ENCODE measurements at places on chromosomes 6 and 20.

- no peak for DNase-seq
These were observed 1.5 kb upstream of the MTO1 start for GRCh38 chr6:73460056-73460455.

DNA sequence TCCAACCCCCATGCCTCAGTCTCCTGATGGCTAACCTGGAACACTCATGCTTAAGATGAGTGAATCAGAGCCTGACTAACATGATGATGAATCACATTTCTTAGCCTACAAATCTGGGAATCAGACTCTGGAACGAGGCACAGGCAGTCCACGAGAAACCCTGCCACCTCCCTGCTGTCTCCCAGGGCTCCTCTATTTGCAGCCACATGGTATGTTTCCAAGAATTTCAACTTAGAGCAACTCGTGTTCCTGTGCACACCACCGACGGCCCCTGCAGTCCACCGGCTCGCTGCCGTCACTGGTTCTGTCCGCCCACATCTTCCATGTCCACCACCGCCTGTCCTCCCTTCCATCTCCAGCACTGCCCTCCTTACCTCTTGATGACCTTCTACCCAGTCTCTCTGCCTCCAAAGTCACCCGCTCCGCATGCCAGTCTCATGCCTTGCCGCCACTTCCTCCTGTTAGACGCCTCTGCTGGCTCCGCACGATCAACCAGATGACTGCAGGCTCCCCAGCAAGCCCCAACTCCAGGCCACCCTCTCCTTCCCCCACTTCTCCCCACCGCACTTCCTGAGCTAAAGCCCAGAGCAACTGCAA, 87.6 kb downstream of the AGPAT4 start:
- no peak for DNase-seq

DNA sequence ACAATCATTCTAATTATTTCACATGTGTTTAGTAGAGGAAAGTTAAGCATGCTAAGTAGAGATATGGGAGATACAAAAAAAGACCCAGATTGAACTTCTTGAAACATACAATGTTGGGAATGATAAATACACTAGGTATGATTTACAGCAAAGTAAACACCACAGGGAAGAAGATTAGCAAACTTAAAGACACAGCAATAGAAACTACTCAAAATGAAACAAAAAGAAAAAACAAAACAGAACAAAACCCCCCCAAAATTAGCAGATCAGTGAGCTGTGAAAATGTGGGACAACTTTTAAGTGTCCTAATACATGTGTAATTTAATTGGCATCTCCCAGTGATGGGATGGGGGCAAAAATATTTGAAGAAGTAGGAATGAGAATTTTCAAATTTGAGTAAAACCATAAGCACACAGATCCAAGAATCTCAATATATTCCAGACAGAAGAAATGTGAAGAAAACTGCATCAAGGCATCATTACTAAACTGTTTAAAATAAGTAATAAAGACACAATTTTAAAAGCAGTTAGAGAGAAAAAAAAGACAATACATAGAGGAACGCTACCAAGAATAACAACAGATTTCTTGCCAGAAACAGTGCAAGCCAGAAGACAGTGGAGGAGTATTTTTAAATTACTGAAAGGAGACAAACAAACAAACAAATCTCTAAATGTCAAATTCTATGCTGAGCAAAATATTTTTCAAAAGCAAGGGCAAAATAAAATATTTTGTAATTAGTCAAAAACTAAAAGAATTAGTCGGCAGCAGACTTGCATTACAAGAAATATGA, 473.7 kb downstream of the QKI start:
- DNase-seq: no peak

DNA sequence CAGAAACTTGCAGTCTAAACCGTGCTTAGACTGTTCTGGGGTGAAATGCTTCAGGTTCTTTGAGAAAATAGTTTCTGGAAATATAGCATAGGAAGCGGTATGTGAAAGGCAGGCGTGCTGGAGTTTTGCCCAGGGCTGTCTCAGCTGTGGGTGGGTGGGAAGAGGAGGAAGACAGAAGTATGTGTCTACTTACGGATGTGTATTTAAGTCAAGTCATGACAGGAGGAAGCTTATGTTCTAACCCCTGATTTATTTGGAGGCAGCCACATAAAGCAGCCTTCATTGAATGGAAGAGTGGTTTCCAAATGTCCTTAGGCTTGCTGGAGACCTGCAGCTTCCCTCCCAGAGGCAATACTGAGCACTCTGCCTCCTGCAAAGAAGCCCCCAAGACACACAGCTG, 345.8 kb upstream of the PRND start:
- DNase-seq: no peak

- DNase-seq: no peak
These were observed 65.3 kb downstream of the RAMACL start for GRCh38 chr6:166520905-166521834.

DNA sequence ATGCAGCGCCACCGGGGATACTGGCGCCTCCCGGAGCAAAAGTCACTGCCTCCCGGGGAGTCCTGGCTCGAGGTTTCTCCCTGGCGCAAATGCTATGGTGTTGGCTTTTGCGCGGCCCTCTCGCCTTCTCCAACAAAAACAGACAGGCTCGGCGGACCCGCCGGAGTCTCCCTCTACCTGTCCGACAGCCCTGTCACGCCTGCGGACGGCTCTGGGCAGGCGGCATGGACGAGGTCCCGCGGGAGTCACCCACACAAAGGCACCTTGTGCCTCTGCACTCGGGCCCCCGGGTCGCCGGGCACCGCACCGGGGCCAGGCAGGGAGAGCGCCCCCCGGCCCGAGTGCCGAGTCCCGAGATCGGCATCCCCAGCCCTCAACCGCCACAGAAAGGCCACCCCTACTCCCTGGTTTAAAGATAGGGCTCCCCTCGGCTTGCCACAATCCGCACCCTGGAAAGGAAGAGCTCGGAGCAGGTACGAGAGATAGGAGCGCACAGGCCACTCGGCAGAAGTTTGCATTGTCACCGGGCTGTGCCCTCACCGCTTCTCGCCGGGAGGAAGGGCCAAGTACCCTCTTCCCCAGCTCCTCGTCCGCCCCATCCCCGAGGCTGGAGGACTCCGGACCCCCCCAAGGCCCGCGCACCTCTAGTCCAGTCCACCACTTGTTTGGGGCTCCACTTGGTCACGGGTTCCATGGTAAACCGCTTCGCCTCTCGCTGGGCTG, 903 bp downstream of the CNKSR3 start:
- no peak for DNase-seq

DNA sequence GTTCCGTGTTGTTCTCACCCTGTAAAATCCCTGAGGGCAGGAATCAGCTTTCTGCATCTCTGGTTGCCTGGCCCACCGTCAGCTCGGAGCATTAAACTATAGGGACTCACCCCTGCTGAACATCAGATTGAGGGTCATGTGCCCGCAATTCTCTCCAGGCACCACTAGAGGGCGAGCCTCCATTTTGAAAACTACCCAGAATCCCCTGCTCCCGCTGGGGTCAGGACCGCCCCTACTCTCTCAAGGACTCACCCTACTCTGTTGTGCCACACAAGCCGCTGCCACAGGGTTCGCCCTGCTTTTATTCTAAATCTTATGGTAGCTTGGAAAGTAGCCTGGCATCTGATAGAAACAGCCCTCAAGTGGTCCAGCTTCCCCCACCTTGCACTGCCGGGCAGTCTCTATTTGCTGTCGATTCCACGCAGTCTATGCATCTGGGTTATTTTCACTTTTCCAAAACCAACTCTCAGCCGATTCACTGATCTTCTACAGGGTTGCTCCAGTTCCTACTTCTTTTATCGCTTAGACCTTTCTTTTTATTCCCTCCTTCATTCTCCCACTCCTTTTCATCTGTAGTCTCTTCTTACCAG, 244.1 kb upstream of the QKI start:
- DNase-seq: no peak

- DNase-seq: no peak
These were observed 8.4 kb upstream of the HLA-DOA start for GRCh38 chr6:33017694-33018353.

DNA sequence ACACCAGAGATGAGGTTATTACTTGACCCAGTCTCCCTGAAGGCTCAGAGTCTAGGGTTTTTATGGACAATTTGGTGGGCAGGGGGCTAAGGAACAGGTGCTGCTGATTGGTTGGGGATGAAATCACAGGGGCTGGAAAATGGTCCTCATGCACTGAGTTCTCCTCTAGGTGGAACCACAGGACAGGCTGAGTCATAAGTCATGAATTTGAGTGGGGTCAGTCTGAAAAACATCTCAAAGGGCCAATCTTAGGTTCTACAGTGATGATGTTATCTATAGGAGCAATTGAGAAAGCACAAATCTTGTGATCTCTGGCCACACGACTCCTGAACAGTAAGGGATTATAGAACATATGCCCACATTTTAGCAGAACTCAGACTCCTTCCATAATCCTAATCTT, 5.9 kb upstream of the MRS2 start:
- no peak for DNase-seq

DNA sequence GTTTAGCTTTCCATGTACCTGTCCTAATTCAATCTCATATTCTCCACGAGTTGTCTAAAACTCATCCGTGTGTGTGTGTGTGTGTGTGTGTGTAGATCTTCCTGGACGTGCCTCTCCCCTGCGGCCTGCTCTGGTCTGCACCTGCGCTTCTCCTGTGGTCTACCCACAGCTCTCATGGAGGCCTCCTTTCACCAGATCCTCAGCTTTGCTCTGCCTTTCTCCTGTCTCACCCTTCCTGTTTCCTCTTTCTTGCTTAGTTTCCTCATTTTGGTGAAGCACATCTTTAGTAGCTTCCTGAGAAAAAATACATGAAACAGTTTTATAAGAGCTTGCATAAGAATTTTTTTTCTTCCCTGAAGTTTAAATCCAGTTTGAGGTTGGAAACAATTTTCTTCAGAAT, 18.1 kb downstream of the SLX4IP start:
- no peak for DNase-seq

- DNase-seq: no peak
These were observed 68.5 kb downstream of the DNAH8 start for GRCh38 chr6:38783443-38784228.

DNA sequence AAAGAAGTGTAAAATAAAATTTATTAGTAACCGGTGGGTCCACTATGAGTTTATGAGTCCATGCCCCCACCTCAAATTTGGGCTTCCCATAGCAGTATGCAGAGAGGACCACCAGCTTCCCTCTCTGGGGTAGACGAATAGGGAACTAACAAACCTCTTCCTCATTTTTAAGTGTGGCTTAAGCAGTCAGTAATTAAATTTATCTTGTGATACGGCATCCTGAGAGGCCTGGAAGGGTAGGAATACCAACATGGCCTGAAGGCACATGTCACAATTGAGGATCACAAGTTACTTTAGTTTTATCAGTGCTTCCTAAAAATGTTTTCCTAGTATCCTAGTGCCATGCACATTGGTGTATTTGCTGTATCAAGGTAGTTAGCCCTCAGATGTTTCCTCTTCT, 239.9 kb downstream of the HIVEP2 start:
- DNase-seq: no peak

DNA sequence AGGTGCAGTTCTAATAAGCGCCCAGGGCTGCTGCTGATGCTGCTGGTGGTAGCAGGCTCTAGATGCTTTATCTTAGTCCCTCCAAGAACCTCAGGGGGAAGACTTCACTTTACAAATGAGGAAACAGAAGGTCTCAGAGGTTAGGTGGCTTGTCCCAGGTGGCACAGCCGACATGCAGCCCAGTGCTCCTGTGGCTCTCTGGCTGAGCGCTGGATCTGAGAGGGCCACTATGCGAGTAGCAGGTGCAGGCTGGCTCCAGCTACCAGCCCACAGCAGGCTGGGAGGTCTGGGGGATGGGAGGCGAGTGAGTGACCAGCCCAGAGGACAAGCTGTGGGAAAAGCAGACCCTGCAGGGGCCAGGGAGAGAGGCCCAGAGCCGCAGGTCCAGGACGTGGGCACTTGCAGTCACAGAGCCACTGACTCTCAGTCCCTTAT, 90.9 kb downstream of the PRND start:
- no peak for DNase-seq

GRCh38 chr6:119313937-119314884, 35.4 kb downstream of the MAN1A1 start:
- DNase-seq: peak; percentile 26

DNA sequence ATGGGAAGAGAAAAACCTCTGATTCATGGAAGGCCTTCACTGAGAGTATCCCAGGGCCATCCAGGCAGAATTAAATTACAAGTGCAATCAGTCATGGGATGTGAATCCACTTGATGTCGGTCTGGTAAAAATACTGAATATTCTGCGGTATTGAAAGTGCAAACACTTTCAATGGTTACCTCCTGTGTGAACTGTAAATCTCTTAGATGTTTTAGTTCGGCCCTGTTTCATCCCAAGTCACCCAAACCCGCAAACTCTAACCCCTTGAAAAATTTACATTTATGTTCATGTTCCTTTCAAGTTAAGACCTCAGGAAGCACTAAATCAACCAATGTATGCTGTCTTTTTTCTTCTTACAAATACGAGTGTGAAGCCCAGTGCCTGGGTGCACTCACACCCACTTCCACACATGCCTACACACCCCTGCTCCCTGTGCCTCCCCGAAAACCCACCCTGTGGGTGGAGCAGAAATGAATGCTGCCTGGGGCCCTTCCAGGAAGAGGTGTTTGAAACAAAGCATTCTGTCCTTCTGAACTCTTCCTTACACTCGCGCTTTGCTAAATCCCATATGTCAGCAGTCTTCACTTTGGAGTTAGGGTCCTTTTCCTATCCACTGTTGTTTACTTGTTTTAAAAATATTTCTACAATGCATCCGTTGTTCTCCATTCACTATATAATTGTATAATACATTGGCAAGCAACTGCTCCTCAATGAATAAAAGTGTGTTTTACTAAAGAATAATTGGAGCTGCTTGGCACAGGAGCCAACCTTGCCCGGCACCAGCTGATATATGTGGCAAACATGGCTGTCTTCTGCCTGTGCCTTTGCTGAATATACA, 62.7 kb downstream of the FYN start:
- DNase-seq: no peak

- DNase-seq: no peak
These were observed 241.8 kb downstream of the TTLL2 start for GRCh38 chr6:167566711-167567141.

DNA sequence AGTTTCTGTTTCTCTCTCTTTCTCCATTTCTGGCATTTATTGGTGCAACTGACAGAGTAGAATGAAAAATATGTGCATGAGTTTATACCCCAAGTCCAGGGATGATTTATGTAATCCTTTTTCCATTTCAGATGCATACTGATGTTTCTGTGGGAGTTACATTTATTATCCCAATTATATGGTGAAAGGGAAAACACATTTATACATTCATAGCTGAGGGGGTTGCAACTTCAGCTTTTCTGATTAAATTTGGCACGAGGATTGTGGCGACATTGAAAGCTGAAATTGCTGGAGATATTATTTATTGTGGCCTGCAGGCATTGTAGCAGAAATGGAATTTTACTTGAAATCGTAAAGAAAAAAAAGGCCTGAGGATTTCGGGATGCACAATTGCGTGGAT, 31.5 kb upstream of the FNDC1 start:
- no peak for DNase-seq

- DNase-seq: no peak
These were observed 61.6 kb upstream of the DSP start for GRCh38 chr6:7479801-7480266.

DNA sequence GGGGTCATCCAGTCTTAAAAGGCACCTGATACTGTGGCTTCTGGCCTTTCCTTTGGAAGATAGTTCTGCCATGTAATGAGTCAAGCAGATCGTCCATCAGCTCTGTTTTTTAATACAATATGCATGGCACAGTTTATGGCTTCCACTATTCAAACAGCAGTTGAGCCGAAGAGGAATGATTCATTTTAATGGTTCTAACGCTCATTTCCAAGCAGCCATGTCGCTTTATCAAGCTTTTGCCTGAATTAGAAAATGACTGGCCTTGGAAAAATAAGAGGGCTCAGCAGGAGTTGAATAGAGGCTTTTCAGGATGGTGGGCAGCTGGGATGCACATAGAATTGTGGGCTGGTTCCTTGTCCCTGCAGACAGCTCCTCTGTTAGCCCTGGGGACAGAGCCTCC, 138.1 kb downstream of the SOBP start:
- DNase-seq: no peak
